ENCODE measurements at places on chromosomes 5 and 9.

DNA sequence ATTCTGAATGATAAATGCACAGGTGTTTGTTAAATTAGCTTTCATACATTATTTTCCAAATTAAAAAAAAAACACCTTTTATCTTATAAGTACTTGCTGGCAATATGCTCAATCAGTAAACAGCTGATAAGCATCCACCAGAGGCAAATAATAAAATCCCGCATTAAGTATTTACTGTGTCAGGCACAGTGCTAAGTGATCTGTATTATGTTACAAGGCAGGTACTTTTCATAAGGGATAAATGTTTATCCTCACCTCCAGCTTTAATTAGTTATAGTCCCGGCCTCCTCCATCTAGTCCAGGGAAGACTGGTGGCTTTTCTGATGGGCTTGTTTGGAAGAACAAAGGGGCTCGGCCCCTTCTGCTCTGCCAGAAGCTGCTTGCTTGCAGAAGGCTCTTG is 40.1 kb downstream of the PFDN1 start:
- no peak for DNase-seq

GRCh38 chr5:169286572-169287300 is 14.2 kb downstream of the SLIT3 start:
- DNase-seq, result no peak

DNA sequence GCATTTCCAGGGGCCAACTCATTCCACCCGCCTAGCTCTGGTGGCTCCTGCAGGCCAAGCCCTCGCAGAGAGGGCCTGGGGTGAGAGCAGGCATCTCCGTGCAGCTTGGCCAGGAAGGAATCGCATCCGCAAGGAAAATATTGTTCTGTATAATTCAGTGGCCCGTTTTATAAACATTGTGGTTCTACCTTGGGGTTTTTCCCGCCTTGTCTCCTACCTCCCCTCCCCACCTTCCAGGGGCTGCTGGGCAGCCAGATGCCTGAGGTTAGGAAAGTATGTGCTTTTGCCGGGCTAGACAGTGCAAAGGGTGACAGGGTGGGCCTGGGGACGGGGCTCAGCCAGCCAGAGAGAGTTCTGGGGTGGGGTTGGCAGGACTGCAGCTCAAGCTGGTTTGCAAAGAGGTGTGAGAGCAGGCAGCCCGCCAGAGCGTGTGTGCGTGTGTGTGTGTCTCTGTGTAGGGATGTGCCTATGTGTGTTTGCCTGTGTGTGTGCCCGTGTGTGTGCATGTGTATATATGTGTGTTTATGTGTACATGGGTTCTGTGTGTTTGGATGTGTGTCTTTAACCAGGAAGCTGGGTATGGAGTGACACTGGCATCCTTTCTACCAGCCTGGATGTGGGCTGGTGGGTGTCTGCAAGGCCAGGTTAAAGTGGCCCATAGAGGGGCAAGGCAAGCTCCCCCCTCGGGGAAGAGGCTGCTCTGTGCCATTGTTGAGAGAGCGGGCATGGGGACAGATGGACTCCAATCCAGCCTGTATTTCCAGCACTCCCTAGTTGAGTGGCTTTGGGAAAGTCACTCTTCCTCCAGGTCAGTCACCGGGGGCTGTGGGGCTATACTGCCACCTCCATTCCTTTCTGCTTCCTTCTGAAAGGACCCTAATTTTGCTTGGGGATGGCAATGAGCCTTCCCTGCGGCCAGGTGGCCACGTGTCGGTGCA is 10.6 kb upstream of the SLC2A6 start:
- no peak for DNase-seq

DNA sequence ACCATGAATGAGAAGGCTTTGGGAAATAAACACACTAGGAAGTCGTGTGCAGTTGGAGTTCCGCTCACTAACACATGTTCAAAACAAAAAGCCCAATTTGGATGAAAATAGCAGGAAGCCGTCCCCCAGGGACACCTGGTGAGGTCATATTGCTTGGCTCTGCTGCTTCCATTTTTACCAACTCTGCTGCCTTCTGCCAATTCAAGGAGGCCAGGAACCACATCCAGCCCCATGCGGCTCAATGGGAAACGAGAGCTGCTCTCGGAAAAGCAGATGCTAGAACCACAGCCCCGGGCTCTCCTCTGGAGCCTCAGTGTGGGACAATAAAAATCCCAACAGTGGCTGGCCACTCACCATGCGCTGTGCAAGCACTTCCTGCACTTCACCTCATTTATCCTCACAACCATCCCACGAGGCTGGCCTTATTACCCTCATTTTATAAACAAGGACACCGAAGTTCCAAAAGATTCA is 13.4 kb downstream of the ADAM19 start:
- DNase-seq, result peak; percentile 62

GRCh38 chr5:160377651-160378050 is 7.2 kb upstream of the C1QTNF2 start:
- no peak for DNase-seq

- DNase-seq, result no peak
Measured at GRCh38 chr9:104970271-104970987, 42.5 kb upstream of the ABCA1 start.

- DNase-seq, result no peak
Measured at GRCh38 chr5:144189800-144190429, 19.2 kb downstream of the KCTD16 start.

- DNase-seq, result no peak
Measured at GRCh38 chr5:144028636-144029035, 141.8 kb downstream of the YIPF5 start.

DNA sequence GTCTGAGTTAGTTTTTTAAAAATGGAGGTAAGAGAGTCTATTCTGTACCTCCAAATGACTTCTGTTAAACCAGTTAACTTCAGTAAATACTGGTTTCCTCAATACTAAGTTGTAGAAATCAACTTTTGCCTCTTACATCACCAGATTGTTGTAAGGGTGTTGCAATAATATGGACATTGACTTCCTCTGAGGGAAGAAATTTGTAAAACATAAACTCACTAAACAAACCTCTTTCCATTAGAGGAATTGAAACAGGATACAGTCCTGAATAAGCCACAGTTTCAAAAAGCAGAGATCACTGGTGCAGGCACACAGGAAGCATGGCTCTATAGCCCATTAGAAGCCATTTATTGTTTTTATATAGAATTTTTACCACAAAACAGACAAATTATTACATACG is 32.7 kb upstream of the SLCO6A1 start:
- no peak for DNase-seq

DNA sequence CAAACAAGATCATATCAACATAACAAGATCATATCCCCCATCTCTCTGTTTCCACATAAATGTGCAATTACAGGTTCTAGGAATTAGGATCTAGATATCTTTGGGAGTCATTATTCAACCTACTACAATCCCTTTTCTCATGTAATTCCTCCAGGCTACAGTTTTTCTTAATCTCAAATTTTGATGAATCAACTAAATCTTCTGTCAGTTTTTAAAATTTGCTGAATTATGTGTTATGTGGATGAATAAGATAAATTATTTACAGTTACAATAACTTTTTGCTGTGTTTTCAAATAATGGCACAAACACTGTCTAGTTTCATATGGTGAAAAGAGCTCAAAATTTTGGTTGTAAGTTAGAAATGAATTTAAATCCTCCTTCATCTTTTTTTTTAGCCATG is 405.8 kb downstream of the FAM170A start:
- no peak for DNase-seq

DNA sequence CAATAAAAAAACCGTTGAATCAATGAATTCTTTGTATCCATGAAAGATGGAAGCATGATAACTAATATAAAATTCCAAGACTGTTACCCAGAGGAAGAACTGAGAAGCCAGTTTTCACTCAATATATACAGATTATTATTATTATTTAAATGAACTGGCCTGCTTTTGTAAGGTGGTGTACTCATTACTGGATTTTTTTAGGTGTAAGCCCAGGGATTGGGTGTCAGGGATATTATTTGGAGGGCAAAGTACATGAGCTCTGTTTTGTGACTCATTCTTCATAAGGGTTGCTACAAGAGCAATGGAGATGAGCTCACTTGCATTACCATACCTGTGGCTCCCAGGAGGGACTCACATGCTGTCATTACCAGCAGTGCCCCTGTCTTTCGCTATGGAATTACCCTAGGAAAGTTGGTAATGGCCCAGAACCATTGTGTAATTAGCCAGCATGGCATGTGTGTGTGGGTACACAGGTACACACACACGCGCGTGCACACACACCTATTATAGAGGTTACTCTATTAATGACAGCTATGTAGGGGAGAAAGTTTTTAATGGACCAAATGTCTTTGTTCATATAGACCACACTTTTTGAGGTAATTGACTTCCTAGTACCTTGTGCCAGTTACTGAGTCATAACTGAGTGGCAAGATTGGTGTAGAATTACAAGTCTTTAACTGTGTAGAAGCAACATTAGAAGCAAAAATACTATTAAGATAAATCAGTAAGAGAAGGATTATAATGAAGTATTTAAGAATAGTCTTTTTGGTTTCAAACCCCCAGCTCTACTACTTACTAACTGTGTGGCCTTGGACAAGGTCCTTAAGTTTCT is 143.4 kb downstream of the GDNF start:
- DNase-seq, result no peak

DNA sequence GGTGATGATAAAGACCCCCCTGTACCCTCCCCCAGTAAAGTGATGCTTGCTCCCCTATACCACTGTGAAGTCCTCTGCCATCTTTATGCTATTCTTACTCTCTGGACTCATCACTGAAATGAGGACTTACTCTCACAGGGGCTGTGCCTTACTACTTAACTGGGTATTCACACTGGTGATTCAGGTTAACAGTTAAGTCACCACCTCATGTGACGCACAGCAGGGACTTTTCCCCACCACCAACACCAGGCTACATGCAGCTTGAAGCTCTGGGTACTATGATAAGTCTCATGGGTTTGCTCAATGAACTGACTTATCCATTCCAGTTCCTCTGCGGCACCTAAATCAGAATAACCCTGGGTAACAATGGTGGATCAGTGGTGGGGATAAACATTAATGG is 163.7 kb downstream of the ELAVL2 start:
- DNase-seq, result no peak

DNA sequence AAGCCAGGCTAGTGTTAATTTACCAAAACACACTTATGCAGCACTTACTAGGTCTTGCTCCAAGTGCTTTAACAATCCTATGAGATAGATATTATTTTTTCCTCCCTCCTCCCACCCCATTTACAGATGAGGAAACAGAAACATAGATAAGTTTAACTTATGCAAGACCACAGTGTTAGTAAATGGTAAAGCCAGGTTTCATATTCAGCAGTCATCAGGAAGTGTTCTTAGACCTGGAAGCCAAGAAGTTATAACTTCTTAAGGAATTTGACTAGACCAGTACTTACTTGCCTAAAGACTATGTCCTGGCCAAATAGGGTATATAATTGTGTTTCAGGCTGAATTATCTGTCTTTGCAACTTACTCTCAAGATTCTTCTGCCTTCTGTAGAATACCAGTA is 15.9 kb downstream of the ABHD17B start:
- DNase-seq, result no peak

GRCh38 chr5:19241690-19242089 is 746.3 kb downstream of the CDH18 start:
- no peak for DNase-seq

GRCh38 chr9:110329639-110330230 is 7.9 kb downstream of the TXNDC8 start:
- DNase-seq, result no peak

GRCh38 chr9:10274988-10275387 is 337.8 kb downstream of the PTPRD start:
- peak; percentile 67 for DNase-seq

- DNase-seq, result peak; percentile 10
Measured at GRCh38 chr9:114662081-114662989, 4.7 kb upstream of the TEX53 start.

All from spinal cord (tissue), 10 donors.